ENCODE measurements at places on chromosomes 13 and 19.

DNA sequence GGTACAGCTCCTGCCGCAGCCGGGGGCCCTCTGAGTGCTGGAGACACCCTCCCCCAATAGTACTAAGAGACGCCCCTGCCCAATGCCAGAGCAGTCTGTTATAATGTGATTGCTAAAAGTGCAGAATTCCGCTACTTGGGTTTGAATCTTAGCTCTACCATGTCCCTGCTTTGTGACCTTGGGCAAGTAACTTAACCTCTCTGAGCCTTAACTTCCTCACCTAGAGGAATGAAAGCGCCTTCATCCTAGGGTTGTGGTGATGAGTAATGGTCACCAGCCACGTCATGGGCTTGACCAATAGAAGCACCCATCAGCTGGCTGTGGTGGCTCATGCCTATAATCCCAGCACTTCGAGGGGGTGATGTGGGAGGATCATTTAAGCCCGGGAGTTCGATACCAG is 6.5 kb downstream of the PLEKHG2 start:
- no peak for DNase-seq

- no peak for DNase-seq
Measured at GRCh38 chr19:39144290-39145071, 18.9 kb downstream of the PAK4 start.

DNA sequence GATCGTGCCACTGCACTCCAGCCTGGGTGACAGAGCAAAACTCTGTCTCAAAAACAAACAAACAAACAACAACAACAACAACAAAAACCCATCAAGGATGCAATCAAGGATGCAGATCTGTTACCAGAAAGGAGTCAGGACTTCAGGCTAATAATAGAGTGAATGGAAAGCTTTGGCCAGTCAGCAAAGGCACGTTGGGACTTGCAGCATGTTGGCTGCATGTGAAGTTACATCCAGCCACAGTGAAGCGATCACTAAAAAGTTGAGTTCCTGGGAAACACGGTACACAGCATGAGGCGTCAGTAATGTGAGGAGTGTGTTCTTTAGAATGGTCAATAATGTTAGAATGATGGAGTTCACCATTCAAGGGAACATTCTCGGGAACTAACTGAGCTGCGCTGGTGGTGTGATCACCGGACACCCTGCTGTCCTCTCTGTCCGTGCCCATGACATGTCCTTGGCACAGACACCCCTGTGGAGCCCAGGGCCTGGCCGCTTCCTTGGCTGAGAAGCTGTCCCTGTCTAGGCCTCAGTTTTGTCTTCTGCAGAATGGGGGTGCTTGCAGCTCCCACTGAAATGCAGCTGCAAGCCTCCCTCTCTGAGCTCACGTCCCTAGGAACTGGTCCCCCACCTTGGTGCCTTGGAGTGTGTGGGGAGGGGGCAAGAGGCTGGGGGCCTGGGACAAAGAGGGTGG is 2.3 kb upstream of the LGALS7B start:
- DNase-seq: no peak

DNA sequence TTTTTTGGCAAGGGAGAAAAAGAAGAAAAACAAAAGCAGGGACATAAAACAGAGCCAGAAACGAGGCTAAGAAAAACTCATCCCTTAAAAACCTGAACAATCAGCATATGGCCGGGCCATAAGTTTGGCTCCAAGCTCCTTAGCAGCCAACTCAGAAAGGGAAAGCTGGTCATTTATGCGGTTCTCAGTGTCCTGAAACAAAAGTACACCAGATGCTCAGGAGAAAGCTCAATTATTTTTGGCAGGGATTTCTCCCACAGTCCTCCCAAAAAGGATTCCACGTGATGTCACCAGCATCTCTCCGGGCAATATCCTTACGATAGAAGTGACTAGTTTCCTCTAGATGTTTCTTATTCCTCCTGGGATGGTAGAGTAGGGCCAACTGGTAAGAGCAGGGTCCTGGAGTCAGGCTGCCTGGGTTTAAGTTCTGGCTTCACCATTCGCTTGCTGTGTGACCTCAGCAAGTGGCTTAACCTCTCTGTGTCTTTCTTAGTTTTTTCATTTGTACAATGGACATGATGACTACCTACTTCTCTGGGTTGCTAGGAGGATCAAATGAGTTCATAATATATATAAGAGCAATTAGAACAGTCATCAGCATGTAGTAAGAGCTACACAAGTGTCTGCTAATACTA is 34.0 kb downstream of the PIN1 start:
- no peak for DNase-seq

- no peak for DNase-seq
Measured at GRCh38 chr19:14093117-14093823, 2.7 kb upstream of the SAMD1 start.

DNA sequence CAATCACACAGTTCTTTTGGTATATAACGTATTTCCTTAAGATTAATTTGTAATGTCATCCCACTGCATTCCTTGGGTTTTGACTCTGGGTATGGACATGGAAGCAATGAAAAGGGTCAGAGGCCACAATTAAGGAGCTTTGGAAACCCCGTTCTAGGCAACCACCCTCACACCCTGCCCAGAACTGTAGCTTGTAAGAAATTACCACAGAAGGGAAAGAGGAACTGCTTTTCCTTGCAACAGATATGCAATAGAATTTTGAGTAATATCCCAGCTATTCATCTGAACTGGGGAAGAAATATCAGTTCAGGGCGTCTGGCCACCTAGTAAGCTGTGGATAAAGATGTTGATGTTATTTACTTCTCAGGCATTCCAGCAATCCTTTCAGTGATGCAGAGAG is 985 bp upstream of the CLC start:
- DNase-seq: no peak

GRCh38 chr19:6238256-6238642 is 41.5 kb downstream of the MLLT1 start:
- no peak for DNase-seq

All from stimulated activated CD8-positive, alpha-beta memory T cell treated with anti-CD3 and anti-CD28 coated beads, Interleukin-2, amount 100 ng/mL, for 1 hour (primary cell).